Stimulated activated CD4-positive, alpha-beta T cell treated with anti-CD3 and anti-CD28 coated beads, Interleukin-12 subunit alpha, Interleukin-12 subunit beta, amount 100 ng/mL, for 24 hours (primary cell): ENCODE measurements at places on chromosomes 1 and 21.

- no peak for DNase-seq
Measured at GRCh38 chr1:75768016-75768415, 18.0 kb upstream of the RABGGTB start.

DNA sequence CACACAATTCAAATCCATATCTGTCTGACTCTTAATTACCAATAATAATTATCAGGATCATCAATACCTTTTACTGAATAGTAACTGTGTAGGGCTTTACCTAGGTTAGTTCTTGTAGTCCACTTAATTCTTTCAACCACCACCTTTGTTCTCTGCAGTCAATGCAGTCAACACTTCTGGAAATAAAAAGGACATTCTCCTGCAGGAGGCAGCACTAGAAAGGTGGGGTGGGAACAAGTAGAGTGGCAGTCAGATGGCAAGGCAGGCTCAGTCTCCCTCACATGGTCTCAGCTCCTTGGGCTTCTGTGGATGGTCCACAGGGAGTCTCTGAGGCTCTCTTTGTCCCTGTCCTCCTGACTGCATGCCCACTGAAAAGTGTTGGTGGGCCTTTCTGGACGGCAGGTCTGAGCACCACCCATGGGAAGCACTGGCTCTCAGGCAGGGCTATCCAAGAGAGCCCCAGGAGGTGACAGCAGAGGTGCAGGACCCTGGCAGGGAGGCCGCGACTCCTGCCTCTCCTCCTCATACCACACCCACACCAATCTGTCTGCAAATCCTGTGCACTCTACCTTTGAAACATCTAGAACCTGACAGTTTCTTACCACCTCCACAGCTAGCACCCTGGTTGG is 237.3 kb downstream of the FOXD2 start:
- DNase-seq: no peak

DNA sequence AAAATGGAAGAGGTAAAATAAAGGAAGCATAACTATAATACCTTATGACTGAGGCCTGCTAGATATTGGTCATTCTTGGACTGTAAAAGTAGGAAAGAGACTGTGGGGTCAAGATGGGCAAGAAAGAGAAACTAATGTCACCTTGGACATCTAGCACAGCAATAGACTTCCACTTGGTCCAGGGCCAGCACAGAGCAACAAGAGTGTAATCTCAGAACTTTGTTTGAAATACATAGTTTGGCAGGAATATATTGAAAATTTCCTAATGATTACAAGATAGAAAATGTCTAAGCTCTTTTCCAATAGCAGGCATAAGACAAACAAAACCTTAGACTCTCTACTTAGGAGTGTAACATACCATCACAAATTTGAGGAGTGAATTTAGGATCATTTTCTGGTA is 4.6 kb downstream of the LRRC8C start:
- no peak for DNase-seq

DNA sequence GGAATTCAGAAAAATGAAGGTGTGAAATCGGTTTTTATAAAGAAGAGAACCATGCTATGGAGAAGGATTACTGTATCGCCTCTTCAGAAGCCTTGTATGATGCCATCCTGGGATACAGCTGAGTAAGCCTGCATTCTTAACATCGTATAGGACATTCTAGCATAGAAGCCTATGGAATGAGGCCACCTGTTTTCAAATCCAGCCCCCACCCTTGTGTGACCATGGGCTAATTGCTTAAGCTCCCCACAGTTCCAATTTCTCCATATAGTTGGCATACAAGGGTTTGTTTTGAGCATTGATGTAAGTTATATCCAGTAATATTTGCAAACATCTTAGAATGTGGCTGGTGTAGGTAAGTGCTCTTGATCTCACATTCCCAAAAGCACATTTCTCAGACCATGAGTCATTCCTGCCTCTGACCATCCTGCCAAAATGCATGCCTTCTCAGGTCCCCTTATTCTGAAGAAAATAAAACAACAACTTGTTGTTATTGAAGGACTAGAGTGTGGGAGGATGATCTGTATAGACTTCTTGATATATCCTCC is 1.5 kb downstream of the OR14A2 start:
- no peak for DNase-seq

GRCh38 chr1:56660293-56660692 is 15.2 kb downstream of the PRKAA2 start:
- DNase-seq: no peak

GRCh38 chr1:225917536-225917935 is 6.5 kb downstream of the PYCR2 start:
- DNase-seq: no peak
